ENCODE measurements at places on chromosomes 6 and 20.

DNA sequence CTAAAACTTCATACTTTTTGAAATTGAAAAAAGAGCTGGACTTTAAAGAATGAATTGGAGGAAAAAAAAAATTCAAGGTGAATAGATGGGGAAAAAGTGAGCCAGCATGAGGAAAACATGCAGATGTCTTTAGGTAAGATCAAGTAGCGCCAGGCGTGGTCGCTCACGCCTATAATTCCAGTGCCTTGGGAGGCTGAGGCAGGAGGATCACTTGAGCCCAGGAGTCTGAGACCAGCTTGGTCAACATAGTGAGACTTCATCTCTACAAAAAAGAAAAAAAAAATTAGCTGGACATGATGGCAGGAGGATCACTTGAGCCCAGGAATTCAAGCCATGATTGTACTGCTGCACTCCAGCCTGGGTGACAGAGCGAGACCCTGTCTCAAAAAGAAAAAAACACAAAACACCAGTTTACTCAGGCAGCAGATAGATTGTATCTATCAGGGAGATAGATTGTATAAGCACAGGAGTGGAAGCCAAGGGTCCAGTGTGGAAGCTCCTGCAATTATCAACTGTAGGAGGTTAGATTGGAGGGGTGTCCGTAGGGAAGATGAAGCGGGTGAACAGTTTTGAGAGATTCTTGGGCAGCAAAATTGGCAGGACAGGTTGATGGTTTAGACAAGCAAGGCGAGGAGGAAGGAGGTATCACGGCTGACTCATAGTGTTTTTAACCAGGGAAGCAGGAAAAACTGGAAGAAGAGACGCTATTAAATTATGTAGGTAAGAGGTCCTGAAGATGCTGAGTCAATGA is 97.6 kb upstream of the ZNF217 start:
- DNase-seq = no peak

- no peak for DNase-seq
Observed at GRCh38 chr6:91328241-91328640, 741.4 kb upstream of the MAP3K7 start.

DNA sequence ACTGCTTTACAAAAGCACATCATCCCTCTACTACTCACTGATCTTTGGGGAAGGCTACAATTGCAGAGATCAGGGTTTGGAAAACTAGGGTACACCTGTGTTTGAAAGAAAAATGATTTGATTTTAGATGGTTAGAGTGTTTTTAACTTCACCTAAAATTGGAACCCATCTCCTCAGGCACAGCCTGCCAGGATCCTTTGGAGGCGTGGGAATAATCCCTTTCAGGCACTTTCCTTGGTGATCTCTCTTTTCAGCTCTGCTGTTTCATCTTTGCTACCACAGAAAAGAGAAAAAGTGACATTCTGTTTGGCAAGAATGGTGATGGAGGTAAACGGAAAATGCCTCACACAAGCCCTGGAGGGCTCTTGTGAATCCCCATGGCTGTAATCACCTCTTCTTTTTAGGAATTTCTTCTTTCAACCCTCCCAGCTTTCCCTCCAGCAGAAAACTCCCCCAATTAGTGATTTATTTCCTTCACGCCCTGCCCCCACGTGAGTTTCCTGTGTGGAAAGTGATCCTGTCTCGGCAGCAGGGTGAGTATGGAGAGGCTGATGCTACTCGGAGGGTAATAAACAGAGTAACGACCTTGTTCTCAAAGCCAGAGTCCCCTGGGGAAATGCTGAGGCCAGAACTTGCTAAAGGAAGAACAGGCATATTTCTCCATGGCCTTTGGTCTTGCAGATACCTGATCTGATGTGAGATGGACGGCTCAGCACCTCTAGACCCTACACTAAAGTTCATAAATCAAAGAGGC is 9.2 kb downstream of the KCNG1 start:
- no peak for DNase-seq

DNA sequence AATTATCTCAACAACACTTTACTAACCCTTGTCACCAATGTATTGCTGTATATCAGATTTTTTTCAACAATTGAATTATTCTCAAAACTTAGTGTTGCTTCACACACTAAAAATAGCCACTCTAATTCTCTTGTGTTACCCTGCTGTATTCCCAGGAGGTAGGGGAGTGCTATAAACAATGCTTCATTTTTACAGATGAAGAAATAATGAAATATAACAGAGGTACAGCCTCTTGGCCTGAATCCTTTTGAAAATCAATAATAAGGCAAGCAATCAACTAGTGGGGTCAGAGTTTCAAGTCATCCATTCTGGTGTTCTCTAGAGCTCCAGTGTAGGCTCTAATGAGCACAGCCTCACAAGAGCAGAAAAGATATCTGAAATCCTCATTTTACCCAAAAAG is 10.9 kb downstream of the HIVEP2 start:
- DNase-seq = no peak

Data from CD4-positive, alpha-beta T cell treated with Interleukin-1 beta for 1 hour (primary cell).